Nephron progenitor cell (in vitro differentiated cells): ENCODE measurements at places on chromosomes 5 and 9.

DNA sequence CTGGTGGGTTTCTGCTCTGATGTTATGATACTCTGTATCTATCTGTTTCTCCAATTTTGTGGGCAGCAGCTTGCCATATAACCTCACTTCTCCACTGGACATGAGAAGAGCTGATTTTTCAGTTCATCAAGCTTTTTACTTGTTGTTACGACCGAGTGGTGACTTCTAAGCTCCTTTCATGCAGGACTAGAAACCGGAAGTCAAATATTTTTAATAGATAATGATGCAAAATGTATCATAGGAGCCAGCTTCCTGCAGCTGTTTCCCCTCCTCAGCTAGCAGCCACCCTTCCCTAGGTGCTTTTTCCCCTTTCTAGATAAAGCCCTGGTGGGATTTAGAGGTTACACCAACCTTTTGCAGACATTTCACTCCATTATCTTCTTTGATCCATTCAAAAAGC, 17.0 kb upstream of the ADAM19 start:
- no peak for DNase-seq

DNA sequence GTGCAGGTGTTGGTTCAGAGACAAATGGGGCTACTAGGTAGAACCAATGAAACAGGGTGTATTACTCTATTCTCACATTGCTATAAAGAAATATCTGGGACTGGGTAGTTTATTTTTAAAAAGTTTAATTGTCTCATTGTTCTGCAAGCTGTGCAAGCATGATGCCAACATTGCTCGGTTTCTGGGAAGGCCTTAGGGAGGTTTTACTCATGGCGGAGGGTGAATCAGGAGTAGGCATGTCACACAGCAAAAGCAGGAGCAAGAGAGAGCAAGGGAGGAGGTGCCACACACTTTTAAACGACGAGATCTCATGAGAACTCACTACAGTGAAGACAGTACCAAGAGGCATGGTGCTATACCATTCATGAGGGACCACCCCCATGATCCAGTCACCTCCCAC, 134.6 kb downstream of the PIK3R1 start:
- DNase-seq, result no peak

DNA sequence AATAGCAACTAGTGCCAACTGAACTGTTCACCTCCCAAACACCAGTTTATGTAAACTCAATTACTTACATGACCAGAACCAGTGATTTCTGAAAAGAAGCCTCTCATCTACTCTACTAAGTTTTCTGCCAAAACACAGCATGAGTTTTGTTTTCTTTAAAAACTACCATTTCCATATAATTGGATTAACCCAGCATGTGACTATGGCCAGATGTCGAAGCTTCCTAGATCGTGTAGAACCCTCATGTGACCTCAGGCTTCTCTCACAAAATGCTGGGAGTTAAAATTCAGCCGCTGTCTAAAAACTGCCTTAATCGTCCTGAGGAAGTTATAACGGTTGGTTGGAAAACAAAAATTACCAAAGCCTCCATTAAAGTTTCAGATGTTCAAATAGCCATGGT, 303.5 kb downstream of the IRX1 start:
- no peak for DNase-seq

DNA sequence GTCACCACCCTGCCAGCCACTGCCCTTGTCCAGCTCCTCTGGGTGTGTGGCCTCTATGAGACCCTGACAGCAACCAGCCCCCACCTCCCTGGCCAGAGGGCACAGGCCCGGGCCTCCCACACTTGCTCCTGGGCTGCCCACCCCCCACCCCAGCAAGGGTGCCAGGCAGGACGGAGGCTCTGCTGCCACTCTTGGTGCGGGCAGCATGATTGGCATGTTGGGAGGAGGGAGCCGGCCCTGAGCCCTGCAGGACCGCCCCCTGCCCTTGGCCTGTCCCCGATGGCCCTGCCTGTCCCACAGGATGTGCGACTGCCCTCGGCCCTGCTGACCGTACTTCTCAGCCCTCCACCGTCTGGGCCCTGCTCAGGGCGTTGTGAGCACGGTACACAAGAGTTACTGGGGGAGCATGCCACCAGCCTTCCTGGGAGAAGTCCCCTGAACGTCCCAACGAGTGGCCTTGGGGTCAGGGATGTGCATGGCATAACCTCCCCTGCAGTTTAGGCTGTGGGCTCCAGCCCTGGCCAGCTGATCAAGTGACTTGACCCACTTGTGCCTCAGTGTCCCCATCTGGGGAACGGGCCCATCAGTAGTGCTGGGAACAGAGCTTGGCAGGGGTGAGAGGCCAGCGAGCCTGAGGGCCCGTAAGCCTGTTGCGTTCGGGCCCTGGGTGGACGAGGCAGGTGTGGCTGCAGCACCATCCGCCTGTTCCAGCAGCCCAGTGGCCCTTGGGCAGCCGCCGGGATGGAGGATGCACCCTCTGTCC, 16.0 kb downstream of the GPSM1 start:
- DNase-seq, result no peak

GRCh38 chr9:91159664-91160121, 202.0 kb downstream of the AUH start:
- no peak for DNase-seq

- no peak for DNase-seq
These were observed 6.3 kb downstream of the IGIP start for GRCh38 chr5:140131967-140132409.

- no peak for DNase-seq
These were observed 509.8 kb upstream of the CHD1 start for GRCh38 chr5:99438619-99439018.

DNA sequence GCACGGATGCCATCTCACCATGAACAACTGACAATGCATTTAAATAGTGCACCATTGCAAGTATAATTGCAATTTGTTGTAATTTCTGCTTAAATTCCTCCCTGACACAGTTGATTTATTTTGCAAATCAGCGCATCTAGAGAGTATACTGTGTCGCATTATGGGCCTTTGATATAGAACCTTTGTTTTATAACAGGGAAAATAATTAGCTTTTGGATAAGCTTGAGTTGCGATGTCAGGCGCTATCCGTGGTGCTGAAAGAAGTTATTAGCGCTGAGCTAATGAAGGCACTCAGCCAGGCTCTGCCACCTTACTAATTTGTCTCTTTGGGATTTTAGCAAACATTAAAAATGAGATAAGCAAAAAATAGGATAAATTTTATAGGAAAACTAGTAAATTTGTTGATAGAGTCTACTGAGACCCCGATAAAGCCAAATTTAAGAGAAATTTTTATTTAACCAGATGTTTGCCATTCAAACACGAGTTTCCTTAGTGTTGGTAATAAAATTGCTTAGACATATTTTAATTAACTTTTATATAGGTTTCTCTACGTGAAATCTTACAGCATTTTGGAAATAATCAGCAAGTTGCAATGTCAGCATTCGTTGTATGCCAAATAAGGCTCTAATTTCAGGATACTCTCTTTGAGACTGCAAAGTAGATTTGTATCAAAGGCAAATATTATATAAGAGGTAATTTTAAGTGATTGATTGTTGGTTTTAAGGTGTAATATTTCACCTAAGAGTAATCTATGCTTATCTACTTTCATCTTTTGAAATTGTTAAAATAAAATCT, 355.5 kb downstream of the TLR4 start:
- DNase-seq, result peak; percentile 74

DNA sequence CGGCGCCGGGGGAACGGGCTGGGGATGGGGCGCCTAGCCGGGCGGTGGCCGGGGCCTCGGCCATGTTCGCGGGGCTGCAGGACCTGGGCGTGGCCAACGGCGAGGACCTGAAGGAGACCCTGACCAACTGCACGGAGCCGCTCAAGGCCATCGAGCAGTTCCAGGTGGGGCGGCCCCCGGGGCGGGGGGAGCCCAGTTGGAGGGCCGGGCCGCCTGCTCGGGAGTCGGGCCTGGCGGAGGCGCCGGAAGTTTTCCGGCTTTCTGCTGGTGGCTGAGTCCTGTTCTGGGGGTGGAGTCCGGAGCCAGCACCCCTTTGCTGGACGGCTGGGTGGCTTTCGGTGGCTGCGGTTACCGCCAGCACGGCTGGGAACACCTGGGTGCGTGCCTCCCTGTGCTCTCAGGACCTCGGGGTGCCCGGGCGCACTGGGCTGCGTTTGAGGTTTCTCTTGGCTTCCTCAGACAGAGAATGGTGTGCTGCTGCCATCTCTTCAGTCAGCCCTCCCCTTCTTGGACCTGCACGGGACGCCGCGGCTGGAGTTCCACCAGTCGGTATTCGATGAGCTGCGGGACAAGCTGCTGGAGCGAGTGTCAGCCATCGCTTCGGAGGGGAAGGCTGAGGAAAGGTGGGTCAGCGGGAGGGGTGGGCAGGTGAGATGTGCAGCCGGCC, 454 bp downstream of the NELFB start:
- DNase-seq, result no peak

GRCh38 chr5:68646144-68646543, 430.6 kb downstream of the PIK3R1 start:
- no peak for DNase-seq

DNA sequence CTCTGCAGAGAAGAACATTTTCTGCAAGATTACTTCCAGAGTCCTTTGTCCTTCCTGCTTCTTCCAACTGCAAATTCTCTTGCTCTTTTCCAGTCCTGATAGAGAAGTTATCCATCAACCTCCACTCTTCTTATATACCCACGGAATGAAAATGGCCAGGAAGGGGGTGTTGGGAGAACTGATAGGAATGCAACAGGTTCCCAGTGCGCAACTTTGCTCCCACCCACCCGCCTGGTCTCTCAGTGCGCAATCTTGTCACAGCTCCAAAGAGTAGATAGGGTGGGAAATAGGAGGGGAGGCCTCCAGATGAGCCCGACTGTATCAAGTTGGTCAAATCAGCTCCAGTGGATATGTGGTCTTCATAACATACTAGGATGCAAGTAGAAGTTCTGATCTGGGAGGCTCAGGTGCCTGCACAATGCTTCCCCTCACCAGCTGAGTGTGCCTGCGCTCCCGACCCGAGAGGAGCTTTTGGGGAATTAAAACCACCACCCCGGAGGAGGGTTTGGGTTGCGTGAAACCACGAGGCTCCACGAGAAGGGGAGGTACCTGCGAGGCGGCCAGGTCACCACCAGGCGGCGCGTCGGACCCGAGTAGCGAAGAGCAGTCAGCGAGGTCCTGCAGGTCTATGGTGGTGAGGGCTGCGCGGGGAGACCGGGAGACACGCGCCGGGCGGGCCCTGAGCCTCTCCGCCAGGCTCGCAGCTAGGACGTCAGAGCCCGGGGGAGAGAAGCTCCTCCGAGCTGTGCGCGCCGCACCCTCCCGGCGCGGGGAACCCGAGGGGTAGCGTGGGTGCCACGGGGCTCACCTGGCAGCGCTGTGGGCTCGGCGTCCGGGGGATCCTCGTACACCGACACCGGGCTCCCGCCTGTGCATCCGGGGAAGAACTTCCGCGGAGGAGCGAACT, 835 bp downstream of the MCIDAS start:
- peak; percentile 89 for DNase-seq

DNA sequence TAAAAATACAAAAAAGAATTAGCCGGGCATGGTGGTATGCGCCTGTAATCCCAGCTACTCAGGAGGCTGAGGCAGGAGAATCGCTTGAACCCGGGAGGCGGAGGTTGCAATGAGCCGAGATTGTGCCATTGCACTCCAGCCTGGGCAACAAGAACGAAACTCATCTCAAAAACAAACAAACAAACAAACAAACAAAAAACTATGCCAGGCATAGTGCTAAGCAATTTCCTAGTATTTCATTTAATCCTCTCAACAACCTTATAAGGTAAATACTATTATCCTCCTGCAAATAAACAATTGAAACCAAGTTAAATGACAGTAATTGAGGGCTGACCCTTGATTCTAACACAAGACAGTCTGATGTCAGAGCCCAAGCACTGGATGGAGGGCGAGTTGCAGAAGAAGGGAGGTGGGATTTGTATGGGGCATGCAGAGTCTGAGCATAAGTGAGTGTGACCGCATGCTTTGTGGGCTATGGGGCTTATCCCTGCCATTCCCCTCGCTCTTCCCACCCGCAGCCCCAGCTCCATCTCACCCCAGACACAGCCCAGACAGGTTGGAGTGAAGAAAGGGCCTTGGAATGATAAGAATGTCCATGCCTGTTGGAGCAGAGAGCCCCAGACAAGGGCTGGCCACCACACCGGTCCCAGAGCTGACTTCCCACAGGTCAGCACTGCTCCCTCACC, 24.3 kb upstream of the RPS14 start:
- no peak for DNase-seq

GRCh38 chr5:15074651-15075050, 203.1 kb upstream of the ANKH start:
- DNase-seq, result no peak

GRCh38 chr9:19138084-19138483, 10.8 kb upstream of the PLIN2 start:
- no peak for DNase-seq

GRCh38 chr5:39713250-39713916, 288.6 kb upstream of the DAB2 start:
- DNase-seq, result no peak

GRCh38 chr5:68015381-68016302, 199.9 kb upstream of the PIK3R1 start:
- DNase-seq, result no peak
